Stimulated activated CD4-positive, alpha-beta T cell treated with anti-CD3 and anti-CD28 coated beads, Interleukin-2, amount 100 ng/mL, for 4 hours (primary cell): ENCODE measurements at places on chromosomes 5 and 9.
A peak's percentile ranks its signal among the peaks of the same experiment; 100 is the strongest.

DNA sequence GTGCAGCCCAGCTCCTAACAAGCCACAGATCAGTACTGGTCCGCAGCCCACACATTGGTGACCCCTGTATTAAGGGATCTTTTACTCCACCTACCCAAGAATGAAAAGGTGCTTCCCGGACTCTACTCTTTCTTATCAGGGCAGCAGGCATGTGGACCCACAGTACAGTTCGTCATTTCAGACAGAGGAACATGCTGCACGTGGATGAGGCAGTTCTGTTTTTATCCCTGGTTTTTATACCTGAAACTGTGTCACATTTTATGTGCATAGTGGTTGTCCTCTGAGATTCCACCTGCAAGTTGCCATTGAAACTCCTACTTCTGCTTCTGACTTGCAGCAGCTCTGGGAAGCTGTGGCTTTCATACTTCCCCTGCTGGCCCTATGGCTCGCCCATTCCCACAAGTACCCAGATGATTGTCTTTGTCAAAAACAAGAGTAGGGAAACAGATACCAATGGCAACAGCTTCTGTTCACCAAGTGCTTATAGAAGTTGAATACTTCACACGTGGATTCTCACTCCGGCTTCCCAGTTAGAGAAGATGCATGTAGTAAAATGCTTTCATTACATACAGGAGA, 208.0 kb downstream of the TRIO start:
- no peak for DNase-seq

DNA sequence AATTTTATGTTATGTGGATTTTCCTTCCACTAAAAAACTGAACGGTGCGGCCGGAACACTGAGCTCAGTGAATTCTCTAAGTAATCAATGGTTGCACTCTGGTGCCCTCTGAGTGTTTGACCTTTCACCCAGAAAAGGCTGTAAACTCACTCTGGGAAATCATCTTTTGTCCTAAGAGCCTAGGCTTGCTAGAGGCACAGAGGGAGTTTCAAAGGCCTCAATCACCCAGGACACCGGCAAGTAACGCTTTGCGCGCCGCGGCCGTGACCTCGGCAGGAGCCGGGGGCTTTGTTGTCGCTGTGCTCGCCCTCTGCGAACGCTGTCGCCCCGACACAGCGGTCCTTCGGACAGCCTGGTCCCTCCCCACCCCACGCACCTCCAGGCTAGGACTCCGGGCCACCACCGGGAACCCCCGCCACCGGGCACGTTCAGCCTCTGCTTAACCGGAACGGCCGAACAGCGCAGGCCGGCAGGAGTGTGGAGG, 703 bp downstream of the ISCA1 start:
- DNase-seq, result no peak

- DNase-seq, result no peak
Observed at GRCh38 chr9:87497604-87498045, at the start of gene DAPK1. Gene DAPK1 (plus strand): TSS chr9:87497867. CDS start chr9:87499078, 1,211 bp downstream.

GRCh38 chr9:14362175-14362574, 48.2 kb upstream of the NFIB start:
- DNase-seq, result no peak

DNA sequence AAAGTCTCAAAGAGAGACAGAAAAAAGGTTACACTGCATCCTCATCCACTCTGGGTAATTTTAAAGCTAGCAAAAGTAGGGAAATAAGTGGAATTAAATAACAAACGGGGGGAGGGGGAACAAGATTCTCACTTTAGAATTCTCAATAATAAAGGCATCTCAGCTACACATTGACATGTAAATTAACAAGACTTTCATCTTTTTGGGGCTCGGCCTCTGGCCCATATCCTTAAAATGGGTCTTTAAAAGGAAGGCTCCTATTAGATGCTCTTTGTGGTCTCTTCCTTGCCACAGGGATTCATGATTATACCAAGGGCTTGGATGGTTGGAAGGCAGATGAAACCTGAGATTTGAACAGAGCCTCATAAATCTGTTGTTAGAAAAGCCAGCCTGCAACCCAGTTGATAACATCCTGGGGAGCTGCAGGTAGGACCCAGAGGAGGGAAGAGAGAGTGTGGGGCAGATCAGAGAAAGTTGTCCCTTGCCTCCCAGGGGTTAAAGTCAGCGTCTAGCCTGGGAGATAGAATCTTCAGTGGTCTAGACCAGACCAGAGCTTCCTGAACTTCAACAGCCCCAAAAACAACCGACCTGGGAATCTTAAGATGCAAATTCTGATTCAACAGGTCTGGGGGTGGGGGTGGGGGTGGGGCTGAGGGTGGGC, 135.9 kb downstream of the GCNT1 start:
- no peak for DNase-seq

GRCh38 chr9:120775859-120776258, 17.4 kb downstream of the FBXW2 start:
- no peak for DNase-seq

- DNase-seq, result no peak
Observed at GRCh38 chr9:135992486-135993408, 31.6 kb upstream of the UBAC1 start.

GRCh38 chr9:76557674-76558225, 98.8 kb downstream of the GCNT1 start:
- no peak for DNase-seq

DNA sequence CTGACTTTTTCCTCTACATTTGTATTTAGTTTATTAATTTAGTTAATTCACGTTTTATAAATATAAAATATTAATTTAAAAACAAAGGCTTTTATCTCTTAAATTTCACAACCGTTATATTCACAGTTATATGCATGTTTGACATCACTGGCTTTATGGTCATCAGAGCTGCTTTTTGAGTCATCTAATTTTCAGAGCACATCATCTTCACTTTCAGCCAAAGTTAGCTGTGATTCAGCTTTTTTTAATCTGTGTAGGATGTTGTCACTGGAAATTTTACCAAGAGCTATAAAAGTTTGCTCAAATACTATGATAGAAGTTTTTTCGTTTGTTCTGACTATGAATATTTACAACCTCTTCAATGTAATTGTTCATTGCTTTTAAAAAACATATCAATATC, 12.4 kb downstream of the CDC37L1 start:
- no peak for DNase-seq

DNA sequence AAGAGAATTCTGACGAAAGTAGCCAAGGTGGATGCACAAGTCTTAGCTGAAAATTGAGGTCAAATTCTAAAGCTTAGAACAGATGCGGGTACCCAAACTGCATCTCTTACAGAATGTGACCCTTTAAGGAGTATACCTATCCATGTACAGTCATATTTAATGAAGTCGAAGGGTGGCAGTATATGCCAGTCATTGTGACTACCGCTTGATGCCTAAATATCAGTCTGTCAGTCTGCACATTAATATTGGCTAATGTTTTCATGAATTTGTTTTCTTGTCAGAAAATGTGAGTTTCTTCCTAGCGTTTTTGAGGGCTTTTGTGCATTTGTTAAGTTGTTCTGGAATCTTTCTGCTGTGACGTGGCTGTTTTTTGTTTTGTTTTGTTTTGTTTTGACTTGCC, 264.5 kb upstream of the ELAVL2 start:
- no peak for DNase-seq

GRCh38 chr5:40480392-40480791, 199.3 kb upstream of the PTGER4 start:
- peak; percentile 29 for DNase-seq

- no peak for DNase-seq
Observed at GRCh38 chr5:148290271-148291195, 21.7 kb upstream of the SPINK7 start.

- DNase-seq, result no peak
Observed at GRCh38 chr5:38051711-38052511, 206.4 kb upstream of the EGFLAM start.

DNA sequence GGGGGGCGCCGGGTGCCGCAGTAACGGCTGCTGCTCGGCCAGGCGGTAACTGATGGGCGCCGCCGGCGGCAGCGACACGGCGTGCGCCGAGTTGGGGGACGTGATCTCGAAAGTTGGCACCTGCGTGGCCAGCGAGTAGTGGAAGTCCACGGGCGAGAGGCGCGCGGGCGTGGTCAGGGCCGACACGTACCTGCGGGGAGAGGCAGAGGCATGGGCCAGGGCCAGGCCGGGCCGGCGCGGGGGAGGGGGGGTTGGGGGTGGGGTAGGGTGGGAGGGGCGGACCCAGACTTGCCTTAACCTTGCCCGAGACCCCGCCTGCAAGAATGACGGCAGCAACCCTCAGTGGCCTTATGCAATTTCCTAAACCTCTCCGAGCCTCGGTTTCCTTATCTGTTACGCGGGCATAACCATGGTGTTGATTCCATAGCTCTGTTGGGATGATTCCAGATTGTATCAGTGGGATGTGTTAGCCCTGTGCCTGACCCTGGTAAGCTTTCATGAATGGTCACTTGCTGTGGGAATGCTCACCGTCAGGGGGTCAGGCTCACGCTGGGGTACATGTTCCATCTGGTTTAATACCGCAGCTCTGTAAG, 53.0 kb downstream of the PSD2 start:
- peak; percentile 31 for DNase-seq

DNA sequence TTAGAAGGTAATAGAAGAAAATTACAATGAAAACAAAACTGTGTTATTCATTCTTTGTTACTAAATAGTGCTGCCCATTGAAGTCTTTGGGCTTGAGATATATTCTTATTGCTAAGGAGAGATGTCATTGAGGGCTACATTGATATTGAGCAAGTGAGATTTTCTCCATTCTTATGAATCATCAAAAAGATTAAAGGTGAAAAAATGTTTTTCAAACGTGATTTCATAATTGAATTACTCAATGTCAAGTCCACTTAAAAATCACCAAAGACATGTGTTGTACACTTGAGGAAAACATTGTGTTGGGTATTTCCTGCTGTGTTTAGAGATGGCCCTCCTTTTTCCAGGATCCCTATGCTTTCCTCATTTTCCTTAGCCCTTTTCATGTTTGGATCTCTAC, 448.1 kb downstream of the NFIB start:
- no peak for DNase-seq

DNA sequence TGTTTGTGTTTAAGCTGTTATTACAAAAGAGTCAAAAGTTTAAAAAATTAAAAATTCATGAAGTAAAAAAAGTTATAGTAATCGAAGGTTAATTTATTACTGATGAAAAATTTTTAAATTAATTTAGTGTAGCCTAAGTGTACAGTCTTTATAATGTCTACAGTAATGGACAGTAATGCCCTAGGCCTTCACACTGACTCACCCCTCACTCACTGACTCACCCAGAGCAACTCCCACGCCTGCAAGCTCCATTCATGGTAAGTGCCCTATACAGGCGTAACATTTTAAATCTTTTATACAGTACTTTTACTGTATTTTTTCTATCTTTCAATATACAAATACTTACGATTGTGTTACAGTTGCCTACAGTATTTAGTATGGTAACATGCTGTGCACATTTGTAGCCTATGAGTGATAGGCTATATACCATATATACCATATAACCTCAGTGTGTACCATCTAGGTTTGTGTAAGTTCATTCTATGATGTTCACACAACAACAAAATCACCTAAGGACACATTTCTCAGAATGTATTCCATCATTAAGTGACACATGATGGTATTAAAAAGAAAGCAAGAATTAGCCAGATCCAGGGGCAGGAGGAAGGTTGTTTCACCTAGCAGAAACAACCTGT, 40.1 kb downstream of the DCAF10 start:
- peak; percentile 12 for DNase-seq

DNA sequence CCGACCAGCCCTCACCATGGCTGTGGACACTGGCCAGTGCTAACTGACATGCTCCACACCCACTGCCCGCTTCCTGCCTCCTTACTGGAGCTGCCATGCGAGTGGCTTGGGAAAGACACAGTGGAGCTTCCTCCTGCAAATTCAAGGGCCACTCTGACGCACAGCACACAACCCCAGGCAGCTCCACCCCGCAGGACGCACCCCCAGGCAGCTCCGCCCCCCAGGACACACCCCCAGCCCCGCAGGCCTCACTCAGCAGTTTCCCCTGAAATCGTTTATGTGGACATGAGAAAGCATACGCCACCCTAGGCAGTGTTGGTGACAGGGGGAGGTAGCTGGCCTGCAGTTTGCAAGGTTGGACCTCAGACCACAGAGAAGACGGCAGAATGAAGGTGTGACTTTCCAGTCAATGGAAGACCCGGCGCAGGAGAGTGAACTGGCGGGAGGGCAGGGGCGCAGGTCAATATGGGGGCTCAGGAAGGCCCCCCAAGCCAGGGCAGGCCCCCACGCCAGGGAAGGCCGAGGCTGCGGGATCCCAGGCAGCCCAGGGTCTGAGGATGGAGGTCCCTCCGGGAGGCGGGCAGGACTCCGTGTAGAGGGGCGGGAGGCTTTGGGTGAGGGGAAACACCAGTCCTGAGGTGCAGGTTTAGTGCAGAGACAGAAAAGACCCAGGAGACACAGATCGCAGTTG, 21.6 kb downstream of the LPCAT1 start:
- DNase-seq, result no peak

DNA sequence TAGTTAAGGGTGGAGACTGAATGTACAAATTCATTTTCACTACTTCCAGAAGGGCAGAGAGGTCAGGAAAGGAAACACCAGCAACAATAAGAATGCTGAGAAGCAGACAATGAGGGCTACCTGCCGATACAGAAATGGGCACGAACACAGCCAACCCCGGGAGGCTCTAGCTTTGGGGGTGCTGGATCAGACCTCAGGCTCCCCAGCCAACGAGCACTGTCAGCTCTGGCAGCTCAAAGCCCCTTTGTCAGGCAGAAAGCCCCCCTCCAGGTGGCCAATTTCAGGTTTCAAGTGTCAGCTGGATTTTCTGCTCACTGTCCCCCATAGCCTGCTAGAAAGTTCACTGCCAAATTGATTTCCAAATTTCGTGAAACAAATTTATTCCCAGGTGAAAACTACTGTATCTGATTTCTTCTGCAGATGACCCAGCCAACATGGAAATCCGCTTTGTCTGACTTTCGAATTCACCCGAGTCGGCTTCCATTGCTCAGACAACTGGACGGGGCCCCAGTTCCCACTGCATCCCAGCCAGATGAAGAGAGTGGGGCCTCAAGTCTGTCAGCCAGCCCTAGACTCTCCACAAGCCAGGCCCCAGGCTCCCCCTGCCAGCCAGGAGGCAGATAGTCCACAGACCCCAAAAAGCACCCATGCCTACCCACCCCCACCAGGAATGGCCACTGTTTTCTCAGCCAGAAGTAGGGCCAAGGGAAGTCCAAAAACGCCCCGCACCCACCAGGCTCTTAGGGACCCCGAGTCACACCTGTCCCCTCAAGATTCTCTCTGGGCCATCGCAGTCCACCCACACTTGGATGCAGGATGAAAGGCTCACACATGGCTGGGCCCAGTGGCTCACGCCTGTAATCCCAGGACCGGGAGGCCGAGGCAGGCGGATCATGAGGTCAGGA, 96.5 kb upstream of the PHYKPL start:
- DNase-seq, result no peak
